NK-92 treated with Interleukin-12 subunit alpha and Interleukin-12 subunit beta, amount 100 ng/mL, for 24 hours (cell line): ENCODE measurements at places on chromosomes 13 and 19.

GRCh38 chr13:38688674-38689073, 1.8 kb downstream of the FREM2 start:
- DNase-seq = no peak

- DNase-seq = no peak
Observed at GRCh38 chr13:23690668-23691067, 120.5 kb downstream of the TNFRSF19 start.

GRCh38 chr19:43628646-43629326, 9.4 kb upstream of the ZNF428 start:
- no peak for DNase-seq

- no peak for DNase-seq
Observed at GRCh38 chr13:42373048-42373812, 101.3 kb downstream of the AKAP11 start.

- no peak for DNase-seq
Observed at GRCh38 chr13:110319774-110320509, 12.9 kb downstream of the COL4A2 start.

DNA sequence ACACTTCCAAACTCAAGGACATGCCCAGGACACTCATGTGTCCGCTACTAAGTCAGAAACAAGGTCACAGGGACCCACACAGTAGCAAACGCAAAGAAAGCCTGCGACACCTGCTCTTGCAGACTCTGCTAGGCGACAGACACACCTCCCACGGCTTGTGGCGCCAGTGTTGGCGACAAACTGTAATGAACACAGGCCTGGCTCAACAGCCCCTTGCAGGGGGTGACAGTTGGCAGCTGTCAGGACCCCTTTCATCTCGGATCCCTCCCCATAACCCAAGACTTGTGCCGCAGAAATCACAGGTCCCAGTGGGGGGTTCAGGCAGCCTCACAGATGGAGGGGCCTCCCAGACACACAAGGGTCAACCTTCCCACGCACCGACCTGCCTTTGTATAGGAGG, 364 bp downstream of the CKM start:
- DNase-seq = no peak

GRCh38 chr13:75760131-75761021, 124.2 kb downstream of the LMO7 start:
- no peak for DNase-seq

DNA sequence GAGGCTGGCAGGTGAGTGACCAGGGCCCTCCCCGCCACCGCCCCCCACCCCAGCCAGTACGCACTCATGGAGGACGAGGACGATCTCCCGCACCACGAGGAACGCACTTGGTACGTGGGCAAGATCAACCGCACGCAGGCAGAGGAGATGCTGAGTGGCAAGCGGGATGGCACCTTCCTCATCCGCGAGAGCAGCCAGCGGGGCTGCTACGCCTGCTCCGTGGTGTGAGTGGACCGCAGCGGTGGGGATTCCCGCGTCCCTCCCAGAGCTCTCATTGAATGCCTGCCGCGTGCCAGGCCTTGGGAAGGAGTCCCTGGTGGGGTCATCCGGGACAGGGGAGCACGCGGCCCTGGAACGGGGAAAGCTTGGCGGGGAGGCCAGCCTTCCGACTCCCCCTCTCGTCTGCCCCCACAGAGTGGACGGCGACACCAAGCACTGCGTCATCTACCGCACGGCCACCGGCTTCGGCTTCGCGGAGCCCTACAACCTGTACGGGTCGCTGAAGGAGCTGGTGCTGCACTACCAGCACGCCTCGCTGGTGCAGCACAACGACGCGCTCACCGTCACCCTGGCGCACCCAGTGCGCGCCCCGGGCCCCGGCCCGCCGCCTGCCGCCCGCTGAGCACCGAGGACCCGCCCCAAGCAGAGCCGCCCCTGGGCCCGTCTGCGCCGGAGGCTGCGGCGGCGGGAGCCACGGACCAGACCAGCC, 4.8 kb upstream of the IFI30 start:
- DNase-seq = no peak

DNA sequence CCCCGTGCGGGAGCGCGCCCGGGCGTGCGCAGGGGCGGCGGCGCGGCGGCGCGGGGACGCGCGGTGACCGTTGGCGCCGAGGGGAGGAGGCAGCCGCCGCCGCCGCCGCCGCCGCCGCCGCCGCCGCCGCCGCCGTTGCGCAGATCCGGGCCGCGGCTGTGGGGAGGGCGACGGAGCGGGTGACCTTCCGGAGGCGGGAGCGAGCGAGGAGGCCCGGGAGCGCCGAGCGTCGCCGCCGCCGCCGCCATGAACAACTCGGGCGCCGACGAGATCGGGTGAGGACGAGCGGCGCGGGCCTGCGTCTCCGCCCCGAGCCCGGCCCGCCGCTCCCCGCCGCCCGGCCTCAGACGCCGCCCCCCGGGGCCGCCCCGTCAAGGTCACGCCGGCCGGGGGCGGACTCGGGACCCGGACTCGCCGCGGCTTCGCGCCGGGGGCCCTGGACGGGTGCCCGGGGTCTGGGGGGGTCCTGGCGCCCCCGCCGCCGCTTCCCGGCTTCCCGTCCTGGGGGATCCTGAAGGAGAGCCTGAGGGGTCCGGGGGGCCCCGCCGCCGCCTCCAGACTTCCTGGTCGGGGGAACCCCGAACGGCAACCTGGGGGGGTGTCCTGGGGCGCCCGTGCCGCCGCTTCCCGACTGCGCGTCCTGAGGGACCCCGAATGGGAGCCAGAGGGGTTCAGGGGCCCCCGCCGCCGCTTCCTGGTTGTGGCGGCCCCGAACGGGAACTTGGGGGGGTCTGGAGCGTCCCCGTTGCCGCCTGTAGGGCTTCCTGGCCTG, at the start of gene DAZAP1:
Gene DAZAP1, plus strand, starts transcription at position 59 of the 772 bp plus-strand sequence. Its CDS starts 188 bp downstream, at position 247.
- DNase-seq = no peak

GRCh38 chr19:49788857-49789256, 22.1 kb downstream of the AP2A1 start:
- no peak for DNase-seq

- DNase-seq = peak; percentile 28
Observed at GRCh38 chr19:4722671-4723594, 709 bp downstream of the DPP9 start.

DNA sequence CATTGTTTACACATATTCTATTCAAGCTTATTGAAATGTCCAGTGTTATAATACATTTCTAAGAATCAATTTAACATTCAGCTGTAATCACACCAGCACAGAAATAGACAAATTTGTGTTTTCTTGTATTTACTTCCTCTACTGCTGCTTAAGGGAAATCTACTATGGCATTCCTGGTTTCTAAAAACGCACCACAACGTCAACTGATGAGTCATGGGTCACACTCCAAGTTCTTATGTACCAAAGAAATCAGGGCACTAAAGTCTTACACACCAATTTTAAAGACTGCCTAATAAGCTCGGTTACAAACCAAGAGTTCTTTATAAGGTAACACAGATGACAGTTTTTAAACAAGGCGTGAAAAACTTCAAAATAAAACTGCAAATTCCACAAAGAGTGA, 13.2 kb downstream of the LNX2 start:
- DNase-seq = no peak

DNA sequence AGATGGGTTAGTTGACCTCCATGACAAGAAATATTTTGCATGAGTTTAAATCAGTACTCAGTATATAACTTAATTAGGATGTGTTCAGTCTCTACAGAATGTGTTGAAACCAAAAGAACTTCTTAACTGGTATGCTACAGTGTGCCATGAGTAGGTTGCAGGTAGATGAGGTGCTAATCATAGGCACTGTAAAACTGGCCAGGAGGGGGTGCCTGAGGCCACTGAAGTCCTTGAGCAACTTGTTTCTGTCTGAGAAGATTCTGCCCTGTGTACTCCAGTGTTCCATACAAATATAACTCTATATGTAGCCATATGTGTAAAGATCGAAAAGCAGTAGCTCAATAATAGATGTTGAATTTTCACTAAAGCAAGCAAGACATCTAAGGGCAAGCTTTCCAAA, 549.2 kb upstream of the KLF12 start:
- DNase-seq = no peak

DNA sequence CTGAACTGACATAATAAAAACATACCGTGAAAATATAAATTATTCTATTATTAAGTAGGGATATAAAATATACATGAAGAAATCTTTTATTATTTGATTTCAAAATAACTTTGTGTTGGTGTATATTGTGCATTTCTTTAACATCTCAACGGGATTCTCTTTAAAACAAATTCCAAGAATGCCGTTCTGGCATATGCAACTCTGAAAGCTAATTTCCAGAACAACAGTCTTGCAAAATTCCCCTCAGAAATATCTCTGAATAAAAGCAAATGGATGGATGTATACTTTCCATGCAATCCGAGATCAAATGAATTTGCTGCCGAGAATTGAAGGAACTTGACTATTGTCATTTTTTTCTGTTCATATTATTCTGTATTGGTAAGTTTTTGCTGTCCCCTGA, 1579.8 kb downstream of the PCDH9 start:
- no peak for DNase-seq

GRCh38 chr13:26411206-26411605, 146.3 kb upstream of the WASF3 start:
- no peak for DNase-seq

GRCh38 chr19:35750167-35750566, 1.8 kb downstream of the LIN37 start:
- DNase-seq = no peak

DNA sequence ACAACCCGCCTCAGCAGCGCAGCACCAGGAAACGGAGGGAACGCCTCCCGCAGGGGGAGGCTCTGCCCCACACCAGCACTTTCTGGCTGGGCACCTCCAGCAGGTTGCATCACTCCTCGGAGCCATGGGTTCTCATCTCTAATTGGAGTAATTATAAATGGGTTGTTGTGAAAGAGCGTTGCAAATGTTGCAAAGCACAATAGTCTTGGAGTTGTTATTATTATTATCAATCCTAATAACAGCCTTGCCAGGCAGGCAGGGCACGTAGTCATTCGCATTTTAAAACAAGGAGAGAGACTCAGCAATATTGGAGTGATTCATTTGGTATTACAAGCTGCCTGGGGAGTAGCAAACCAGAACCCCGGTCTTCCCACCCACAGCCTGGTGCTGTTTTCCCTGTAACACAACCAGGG, 108.6 kb upstream of the GJB6 start:
- no peak for DNase-seq

- no peak for DNase-seq
Observed at GRCh38 chr13:57627663-57628062, 3.9 kb upstream of the PCDH17 start.
